ENCODE measurements at places on chromosomes 1 and 21.

- no peaks in the 10 kb centered on the region for H3K4me1 ChIP-seq
- H3K36me3 ChIP-seq = no peaks in the 10 kb centered on the region
- no peak overlapping the region for H3K27ac ChIP-seq
- no peaks in the 10 kb centered on the region for H3K27me3 ChIP-seq
- no peak overlapping the region for H3K4me3 ChIP-seq
Measured at GRCh38 chr1:30444401-30444800, 279.0 kb downstream of the MATN1 start.

- H3K4me1 ChIP-seq = no peaks in the 10 kb centered on the region
- no peak overlapping the region for H3K4me3 ChIP-seq
- no peaks in the 10 kb centered on the region for H3K27me3 ChIP-seq
- H3K27ac ChIP-seq = no peak overlapping the region
Measured at GRCh38 chr1:221334062-221334461, 407.8 kb downstream of the DUSP10 start.

DNA sequence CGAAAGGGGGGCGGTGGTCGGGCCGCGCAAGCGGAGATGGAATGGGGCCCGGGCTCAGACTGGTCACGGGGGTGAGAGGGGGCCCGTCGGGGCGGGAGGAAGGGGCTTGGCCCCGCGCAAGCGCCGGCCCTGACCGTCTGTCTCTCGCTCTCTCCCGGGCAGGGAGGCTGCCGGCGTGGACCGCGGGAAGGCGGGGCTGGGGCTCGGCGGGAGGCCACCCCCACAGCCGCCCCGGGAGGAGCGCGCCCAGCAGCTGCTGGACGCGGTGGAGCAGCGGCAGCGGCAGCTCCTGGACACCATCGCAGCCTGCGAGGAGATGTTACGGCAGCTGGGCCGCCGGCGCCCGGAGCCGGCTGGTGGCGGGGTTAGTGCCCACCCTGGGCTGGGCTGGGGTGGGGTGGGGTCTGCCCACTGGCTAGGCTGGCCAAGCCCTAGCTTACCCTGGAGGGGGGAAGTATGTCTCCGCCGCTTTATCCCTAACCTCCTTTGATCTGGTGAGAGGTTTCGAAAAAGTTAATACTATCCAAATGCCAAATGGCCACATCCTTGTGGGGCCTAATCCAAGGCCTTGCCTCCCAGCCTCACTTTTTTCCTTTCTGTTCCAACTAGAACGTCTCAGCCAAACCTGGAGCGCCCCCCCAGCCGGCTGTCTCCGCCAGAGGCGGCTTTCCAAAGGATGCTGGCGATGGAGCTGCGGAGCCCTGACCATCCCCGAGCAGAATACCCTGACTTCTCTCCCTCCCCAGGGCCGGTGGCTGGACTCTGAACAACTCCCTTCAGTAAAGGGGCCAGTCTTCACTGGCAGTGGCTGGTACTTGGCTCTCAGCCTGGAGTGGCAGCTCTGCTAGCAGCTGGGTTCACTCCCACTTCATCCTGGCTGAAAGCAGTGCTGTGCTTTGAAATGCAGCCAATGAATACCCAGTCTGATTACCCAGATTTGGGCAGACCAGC, 636 bp upstream of the YRDC start:
- H3K4me3 ChIP-seq = peak overlapping the region; percentile 97
- peaks cover 35% of the 10 kb centered on the region for H3K36me3 ChIP-seq
- peak overlapping the region; percentile 96 for H3K27ac ChIP-seq
- peaks cover 34% of the 10 kb centered on the region for H3K4me1 ChIP-seq
- DNase-seq = no peak

- H3K4me1 ChIP-seq = peaks cover 4% of the 10 kb centered on the region
- H3K36me3 ChIP-seq = no peaks in the 10 kb centered on the region
- H3K4me3 ChIP-seq = no peak overlapping the region
- DNase-seq = no peak
- H3K27me3 ChIP-seq = no peaks in the 10 kb centered on the region
Measured at GRCh38 chr1:236759252-236759859, 35.7 kb upstream of the MTR start.

- no peaks in the 10 kb centered on the region for H3K4me1 ChIP-seq
- no peak overlapping the region for H3K4me3 ChIP-seq
- H3K36me3 ChIP-seq = no peaks in the 10 kb centered on the region
- no peak for DNase-seq
Measured at GRCh38 chr1:245195398-245195797, 40.6 kb downstream of the KIF26B start.

- H3K4me1 ChIP-seq = no peaks in the 10 kb centered on the region
- no peaks in the 10 kb centered on the region for H3K36me3 ChIP-seq
- DNase-seq = no peak
- H3K4me3 ChIP-seq = no peak overlapping the region
- H3K27ac ChIP-seq = no peak overlapping the region
- peaks cover 7% of the 10 kb centered on the region for H3K27me3 ChIP-seq
Measured at GRCh38 chr21:46051821-46052675, 45.9 kb upstream of the COL6A2 start.

- H3K4me1 ChIP-seq = no peaks in the 10 kb centered on the region
- H3K36me3 ChIP-seq = no peaks in the 10 kb centered on the region
- H3K27me3 ChIP-seq = peaks cover 66% of the 10 kb centered on the region
Measured at GRCh38 chr1:41484402-41485241, at the start of gene EDN2. Gene EDN2 (minus strand): TSS chr1:41484683. CDS start chr1:41484601, 82 bp downstream.

GRCh38 chr1:1004780-1005697, 5.1 kb upstream of the HES4 start:
- peaks cover 89% of the 10 kb centered on the region for H3K27me3 ChIP-seq
- H3K4me1 ChIP-seq = peaks cover 17% of the 10 kb centered on the region

GRCh38 chr1:63773815-63774616, at the start of gene ROR1:
Gene ROR1 (plus strand): TSS chr1:63774017.
- peaks cover 56% of the 10 kb centered on the region for H3K27me3 ChIP-seq
- no peak within 1 kb of the TSS for H3K27ac ChIP-seq
- H3K36me3 ChIP-seq = no peaks in the 10 kb centered on the region
- DNase-seq = peak; percentile 82
- peak within 1 kb of the TSS; percentile 80 for H3K4me3 ChIP-seq

Data from activated naive CD4-positive, alpha-beta T cell treated with anti-CD3 and anti-CD28 coated beads, Interleukin-2, amount 10 ng/mL, durations not matched to agents 7 days and 5 days (primary cell).